Suppressor macrophage treated with lipopolysaccharide for 4 hours (primary cell): ENCODE measurements at places on chromosomes 16 and 17.

DNA sequence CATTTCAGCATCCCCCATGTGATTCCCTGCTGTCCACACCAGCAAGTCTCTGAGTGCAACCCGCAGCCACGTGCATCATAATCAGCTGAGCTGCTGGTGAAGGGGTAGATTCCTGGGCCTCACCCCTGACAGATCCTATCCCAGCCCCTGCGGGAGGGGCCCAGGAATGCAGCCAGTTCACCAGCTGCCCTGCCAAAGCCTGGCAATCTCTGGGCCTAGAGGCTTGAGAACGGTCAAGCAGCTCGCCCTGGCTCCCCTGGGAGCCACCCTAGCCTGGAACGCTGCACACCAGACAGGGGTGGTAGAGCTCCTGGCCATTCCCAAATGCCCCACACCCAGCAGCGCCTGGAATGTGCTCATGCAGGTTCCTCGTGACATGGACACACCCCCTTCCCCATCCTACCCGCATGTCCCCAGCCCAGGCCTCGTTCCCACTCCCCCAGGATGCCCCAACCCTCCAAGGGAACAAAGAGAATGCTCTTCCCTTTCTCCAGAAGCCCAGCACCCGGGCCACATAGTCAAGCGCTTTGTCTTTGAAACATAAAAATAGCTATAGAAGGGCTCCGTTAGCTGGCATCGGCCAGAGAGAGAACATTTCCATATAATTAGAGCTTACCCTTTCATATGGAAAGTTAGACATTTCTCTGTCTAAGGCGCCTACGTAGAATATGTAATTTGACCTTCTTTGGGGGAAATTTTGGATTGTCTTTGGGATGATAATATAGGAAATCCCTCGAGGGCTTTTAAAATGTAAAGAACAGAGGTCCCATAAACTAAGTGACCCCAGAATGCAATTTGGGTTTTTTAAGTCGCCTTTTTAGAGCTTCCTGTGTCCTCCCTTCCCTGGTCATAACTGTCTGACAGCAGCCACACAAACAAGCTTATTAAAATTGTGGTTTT is 3.4 kb downstream of the CEP295NL start:
- no peak for DNase-seq

DNA sequence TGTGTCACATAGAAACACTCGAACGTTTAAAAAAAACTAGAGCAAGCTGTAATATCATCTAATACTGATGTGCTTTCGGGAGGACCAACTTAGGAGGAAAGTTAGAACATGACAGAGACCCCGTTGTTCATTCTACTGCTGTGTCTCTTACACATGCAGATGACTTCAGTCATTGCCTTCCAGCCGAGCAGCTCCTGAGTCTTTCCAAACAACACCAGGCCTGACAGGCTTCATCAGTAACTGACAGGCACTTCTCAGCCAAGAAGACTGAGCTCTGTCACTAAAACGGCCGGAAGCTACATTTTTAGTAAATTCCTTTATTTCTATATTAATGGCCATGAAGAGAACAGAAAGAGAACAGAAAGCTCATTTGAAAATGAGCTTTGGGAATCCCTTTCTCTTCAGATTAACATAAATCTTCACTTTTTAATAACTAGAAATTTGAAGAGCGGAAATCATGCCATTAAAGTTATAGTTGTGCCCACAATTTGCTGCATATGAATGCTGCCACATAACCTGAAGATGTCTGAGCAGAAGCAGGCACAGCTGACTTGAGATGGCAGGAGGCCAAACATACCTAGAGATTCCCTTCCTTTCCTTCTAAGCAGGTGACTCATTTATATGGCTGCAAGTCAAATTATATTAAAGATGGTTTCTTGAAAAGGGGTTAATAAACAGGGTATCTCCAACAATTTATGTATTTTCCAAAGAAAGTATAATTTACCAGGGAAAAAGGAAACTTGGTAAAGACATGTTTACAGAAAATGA is 148.9 kb downstream of the ITFG1 start:
- no peak for DNase-seq

DNA sequence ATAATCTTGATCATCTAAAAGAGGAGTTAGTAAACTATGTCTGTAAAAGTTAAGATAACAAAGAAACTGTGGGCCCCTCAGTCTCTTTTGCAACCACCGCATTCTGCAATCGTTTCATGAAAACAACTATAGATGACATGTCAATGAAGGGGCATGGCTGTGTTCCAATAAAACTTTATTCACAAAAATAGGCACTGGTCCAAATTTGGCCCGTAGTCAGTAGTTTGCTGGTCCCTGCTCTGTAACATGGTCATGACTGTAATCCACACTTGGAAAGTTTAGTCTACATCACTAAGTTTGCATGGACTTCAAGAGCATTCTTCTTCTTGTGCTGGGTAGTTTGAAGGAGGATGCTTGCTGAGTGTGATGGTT is 299.3 kb upstream of the PSMD7 start:
- no peak for DNase-seq

GRCh38 chr16:75635036-75635435 is 12.0 kb upstream of the ADAT1 start:
- no peak for DNase-seq

GRCh38 chr17:7916808-7917207 is 719 bp upstream of the RNF227 start:
- no peak for DNase-seq

GRCh38 chr17:49932138-49932723 is 36.8 kb upstream of the DLX4 start:
- DNase-seq: no peak

DNA sequence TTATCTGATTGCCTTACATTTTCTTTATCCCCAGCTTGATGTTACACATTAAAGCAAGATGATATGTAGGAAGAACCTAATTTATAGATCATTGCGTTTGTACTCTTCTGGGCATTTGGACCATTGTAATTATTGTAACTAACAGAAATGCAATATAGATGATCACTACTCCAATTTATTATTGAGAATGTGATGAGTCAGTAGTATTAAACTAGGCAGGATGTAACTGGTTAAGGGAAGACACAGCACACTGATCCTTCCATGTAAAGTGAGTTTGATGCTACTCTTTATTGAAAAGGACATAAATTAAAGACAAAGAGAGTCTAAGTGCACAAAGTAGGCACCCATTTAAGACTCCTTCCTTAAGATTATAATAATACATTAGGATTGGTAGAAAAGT is 223.8 kb downstream of the KIF2B start:
- DNase-seq: no peak

- DNase-seq: peak; percentile 68
These were observed 2.1 kb downstream of the SRSF2 start for GRCh38 chr17:76735006-76735405.

DNA sequence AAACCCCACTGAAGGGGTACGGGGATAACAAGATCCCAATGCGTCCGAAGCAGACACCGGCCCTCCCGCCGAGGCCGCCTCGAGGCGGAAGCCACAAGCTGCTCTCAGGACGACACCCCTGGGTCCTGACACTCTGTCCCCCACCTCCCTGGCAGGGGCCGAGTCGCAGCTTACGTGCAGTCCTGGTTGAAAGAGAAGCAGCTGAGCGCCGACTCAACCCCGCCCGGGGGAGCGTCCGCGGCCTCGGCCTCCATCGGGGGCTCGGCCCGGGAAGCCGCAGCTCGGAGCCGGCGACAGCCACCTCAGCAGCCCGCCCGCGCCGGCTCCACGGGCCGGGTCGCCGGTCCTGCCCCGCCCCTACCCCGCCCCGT is at the start of gene WIPI1:
TSS of gene WIPI1 (minus strand) at position 329 of the 371 bp plus-strand sequence. CDS start at position 254, 75 bp downstream.
- no peak for DNase-seq

GRCh38 chr17:58506354-58507080 is 7.9 kb downstream of the MTMR4 start:
- no peak for DNase-seq

GRCh38 chr17:39638317-39638716 is 1.4 kb downstream of the STARD3 start:
- no peak for DNase-seq

DNA sequence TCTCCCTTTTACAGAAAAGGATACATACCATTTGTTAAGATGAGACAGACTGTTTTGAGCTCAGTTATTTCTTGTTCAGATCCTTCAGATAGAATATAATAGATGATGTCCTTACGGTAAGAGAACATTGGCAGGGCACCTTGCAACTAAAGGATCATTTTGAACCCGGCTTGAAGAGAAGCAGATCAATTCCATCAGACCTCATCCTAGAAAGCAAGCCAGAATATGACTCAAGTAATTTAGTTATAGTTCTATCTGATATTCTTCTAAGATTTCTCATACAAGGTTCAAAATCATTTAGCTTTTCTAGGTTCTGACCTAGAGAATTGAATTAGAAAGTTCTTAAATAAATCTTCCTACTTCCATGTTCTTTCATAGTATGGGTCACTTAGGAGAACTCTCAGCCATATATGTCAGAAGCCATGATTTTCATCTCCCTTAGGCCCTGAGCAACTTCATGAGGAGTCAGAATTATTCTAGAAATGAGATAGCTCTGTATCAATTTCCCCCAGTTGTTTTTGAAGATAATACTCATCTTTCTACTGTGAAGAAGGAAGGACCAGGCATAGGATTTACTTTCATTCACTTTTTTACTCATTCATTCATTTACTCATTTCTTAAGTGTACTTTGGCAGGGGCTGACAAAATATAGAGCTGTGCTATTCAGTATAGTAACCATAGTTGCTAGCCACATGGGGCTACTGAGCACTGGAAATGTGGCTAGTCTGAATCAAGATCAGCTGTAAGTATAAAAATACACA is 2.5 kb upstream of the CMTM1 start:
- no peak for DNase-seq

DNA sequence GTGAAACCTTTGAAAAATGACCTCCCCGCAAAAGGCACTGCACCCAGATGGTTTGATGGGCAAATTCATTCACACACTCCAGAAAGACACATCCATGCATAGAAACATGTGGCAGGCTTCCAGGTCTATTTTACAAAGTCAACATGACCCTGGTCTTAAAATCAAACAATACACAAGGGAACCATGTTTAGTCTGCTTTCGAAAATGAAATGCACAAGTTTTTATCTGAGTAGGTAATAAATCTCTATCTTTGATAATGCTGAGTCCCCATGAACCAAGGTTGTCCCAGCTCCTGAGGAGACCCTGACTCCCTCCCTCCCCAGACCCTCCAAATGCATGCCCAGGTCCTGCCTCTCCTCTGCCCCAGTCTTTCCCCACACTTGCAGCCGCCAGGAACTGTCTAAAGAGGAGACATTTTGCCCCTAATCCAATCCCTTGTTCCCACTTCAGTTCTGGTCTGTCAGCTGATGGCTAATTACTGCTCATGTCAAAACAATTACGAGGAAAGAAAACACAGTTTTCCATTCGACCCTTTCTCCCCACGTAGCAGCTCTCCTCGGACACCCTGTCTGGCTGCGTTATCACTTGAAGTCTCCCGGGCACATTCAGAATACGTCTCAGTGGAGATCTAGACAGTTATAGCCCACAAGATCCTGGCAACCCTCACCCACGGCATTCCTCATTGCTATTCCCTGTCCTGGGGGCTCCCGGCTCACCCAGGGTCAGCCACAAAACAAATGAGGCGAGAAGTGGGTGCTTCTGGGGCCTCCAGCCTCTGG is 68.8 kb upstream of the RCVRN start:
- no peak for DNase-seq

DNA sequence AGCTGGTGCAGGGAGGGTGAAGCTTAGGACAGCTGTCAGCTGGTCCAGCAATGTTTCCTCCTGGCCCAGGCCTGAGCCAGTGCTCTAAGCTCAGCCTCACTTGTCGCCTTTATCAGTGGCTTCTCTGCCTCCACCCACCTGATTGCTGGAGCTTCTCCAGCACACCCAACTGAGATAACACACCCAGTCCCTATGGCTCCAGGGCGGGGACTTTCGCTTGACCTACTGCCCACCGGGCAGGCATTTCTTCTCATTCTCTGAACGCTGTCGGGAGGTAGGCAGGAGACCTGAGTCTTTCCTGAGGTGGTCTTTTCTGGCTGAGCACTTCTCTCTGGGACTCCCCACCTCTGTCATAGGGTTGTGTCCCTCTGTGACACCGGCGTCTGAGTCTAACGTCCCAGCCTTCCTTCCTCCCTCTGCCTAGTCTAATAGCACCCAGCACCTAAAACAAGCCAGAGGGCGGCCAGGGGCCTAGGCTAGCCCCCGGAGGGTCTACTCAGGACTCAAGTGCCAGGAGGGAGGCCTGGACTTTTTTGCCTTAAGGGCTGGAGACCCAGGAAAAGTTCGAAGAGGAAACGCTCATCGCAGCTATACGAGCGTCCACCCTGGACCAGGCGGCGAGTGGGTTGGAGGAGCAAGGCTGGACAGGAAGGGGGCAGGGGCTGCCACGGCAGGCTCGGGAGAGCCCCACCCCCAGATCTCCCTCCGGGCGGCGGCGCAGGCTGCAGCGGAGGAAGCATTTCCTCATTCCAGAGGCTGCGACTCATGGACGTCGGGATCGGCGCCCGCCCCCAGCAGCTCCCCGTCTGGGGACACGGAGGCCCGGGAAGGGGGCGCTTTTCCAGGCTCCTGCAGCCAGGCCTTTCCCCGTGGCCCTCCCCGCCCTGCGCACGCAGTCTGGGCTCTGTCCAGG is 756 bp downstream of the TAX1BP3 start:
- peak; percentile 64 for DNase-seq

GRCh38 chr17:80029258-80029974 is 6.3 kb downstream of the TBC1D16 start:
- DNase-seq: peak; percentile 75

- DNase-seq: peak; percentile 15
These were observed 36.7 kb downstream of the TK2 start for GRCh38 chr16:66513111-66513723.

DNA sequence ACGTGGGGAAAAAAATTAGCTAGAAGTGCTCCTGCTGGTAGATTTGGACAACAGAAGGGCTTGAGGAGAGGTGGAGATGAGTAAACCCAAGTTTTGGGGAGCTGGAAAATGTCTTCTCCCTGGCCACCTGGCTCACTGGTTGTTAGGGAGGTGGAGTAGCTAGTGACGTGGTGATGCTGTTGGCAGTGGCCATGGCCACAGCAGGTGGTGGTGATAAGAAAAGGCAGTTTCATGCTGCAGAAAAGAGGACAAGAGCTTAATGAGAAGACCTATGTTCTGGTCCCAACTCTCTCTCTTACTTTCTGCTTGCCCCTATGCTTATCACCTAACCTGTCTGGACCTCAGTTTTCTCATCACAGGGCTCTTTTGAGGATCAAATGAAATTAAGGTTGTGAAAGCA is 223.5 kb upstream of the N4BP1 start:
- DNase-seq: no peak

GRCh38 chr16:9773289-9773688 is 408.9 kb downstream of the GRIN2A start:
- DNase-seq: no peak

DNA sequence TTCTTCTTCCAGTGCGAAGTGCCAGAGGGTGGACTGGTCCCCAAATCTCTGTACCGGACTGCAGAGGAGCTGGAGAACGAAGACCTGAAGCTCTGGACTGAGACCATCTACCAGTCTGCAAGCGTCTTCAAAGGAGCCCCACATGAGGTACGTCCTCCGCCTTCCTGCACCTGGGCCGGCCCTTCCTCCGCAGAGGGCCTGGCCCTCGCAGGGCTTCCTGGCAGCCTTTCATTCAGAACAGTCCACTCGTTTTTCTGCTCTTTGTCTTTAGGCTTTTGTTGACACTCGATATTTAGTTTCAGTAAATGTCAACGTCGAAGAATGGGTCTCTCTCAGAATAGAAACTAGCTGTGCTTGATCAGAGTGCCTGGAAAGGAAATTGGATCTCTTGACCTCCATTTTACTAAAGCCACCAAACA is 68.6 kb downstream of the SEC14L1 start:
- no peak for DNase-seq

- DNase-seq: no peak
These were observed 64.4 kb upstream of the CORO6 start for GRCh38 chr17:29686993-29687590.

- DNase-seq: peak; percentile 64
These were observed 596 bp downstream of the UNKL start for GRCh38 chr16:1413684-1414531.

GRCh38 chr17:80577876-80578570 is 33.4 kb downstream of the RPTOR start:
- DNase-seq: no peak

GRCh38 chr17:29827179-29827578 is 102.8 kb downstream of the SSH2 start:
- no peak for DNase-seq
